ENCODE measurements at places on chromosomes 7 and 10. TPM values are rescaled to one million over a fixed set of nuclear protein-coding genes. Genes with fewer than 3 reads are reported as not detected.

The UNC5B gene
- total RNA-seq, result not detected

The SLC26A4 gene
- not detected for total RNA-seq

DNA sequence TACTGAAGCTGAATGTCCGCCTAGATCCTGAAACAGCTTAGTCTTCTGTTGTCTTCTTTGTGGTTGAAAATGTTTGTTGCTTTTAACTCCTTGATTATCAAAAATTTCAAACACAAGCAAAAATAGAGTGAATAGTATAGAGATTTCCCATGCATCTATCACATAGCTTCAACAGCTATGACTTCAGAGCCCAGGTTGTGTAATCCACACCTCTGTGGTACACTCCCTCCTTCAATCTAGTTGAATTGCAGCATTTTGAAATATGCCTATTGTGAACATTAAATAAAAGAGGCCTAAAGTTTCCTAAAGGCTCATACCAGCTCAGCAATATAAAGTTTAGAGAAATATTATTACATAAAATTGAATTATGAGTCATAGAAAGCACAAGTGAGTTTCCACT lies 204.7 kb upstream of the HDAC9 start:
- DNase-seq, result no peak

GRCh38 chr7:79298145-79298760 lies 155.2 kb downstream of the MAGI2 start:
- DNase-seq, result no peak

The LIPN gene
- total RNA-seq, result not detected

The WDR86 gene
- 7.0 TPM for total RNA-seq

DNA sequence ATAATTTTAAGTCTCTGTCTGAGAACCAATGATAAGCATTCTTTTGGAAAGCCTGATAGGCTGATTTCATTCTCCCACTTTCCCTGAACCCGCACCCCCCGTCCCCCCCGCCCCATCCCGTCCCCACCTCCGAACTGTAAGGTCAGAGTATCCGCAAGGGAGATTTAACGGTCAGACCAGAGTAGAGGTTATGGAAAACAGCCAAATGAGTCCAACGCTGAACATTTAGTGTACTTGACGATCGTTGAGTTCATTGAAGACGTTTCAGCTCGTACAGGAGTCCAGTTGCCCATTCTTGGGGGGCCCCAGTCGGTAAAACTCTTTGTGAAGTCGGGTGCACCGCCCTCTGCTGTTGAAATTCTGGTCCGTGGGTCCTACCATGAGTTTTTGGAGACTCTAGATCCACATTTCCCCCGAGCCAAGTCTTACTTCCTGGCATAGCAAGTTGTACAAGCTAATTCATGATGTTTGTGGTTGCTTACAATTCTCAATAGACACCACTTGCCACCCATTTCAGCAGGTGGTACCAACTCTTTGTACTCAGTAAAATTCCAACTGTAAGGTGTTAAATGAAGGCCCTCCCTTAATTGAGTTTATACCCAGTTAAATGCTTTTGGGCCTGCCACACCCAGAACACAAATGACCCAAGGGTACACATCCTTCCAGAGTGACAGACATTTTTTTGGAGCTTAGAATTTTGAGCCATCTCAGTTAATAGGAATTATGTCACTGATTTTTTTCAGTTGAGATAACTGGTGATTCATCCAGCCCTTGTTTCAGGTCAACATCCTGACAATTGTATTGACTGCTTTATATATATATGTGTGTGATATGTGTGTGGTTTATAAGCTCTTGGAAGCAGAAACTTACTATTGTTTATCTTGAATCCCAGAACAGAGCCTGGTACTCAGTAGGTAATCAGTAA lies 1.2 kb downstream of the MARCHF5 start:
- DNase-seq, result peak; percentile 39

GRCh38 chr10:112907893-112908292 lies 42.2 kb upstream of the TCF7L2 start:
- no peak for DNase-seq

GRCh38 chr10:33102071-33102470 lies 144.0 kb upstream of the ITGB1 start:
- no peak for DNase-seq

DNA sequence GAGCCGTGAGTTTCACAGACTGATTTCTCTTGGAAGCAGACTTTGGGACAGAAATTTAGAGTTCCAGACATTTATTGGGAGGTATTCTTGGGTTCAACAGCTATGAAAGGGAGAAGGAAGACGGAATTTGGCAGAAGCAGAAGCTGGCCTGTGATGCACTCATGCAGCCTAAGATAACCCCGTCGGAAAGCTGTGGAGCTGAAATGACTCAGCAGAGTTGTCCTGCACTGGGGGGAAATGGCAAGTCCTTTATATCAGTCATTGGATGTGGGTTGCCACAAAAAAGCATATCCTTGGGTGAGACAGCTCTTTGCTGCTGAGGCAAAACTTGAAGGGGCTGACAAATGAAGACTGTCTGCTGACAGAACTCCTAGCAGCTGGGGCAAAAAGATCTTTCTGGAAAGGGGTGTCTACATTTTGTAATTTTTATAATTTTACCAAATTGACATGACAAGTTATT lies 11.5 kb upstream of the MICU1 start:
- DNase-seq, result no peak

DNA sequence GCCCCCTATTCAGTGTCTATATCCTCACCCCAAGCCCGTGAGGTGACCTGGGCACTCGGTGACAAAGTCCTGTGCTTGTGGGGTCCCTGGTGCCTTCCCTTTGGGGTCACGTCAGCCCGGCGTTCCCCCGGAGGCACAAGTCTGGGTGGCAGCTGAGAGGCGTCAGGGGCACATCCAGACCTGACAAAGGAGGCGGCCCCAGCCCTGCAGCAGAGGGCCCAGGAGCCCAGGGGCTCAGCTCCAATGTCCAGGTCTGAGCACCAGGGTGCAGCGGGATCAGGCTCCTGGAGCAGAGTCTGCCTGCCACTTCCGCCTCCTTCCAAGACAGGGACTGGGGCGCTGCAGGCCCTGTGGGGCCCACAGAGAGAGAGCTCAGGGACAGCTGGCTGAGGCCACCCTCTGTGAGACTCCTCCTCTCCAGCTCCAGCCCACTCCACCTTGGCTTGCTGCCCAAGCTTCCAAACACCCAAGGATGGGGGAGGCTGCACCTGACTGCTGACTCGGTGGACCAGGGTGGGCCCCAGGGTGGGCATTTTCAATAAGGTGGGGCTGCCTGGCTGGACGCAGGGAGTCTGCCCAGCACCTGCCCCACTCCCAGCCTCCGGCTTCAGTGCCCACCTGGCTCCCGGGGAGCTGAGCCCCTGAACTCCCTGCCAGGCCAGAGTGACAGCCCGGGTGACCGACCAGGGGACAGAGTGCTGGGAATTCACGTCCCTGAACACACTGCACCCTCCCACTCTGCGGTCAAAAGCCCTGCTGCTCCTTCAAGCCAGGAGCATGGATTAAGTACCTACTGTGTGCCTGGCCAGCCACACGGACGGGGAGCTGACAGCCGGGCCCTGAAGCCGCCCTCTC lies 1.0 kb upstream of the KNDC1 start:
- DNase-seq, result no peak

DNA sequence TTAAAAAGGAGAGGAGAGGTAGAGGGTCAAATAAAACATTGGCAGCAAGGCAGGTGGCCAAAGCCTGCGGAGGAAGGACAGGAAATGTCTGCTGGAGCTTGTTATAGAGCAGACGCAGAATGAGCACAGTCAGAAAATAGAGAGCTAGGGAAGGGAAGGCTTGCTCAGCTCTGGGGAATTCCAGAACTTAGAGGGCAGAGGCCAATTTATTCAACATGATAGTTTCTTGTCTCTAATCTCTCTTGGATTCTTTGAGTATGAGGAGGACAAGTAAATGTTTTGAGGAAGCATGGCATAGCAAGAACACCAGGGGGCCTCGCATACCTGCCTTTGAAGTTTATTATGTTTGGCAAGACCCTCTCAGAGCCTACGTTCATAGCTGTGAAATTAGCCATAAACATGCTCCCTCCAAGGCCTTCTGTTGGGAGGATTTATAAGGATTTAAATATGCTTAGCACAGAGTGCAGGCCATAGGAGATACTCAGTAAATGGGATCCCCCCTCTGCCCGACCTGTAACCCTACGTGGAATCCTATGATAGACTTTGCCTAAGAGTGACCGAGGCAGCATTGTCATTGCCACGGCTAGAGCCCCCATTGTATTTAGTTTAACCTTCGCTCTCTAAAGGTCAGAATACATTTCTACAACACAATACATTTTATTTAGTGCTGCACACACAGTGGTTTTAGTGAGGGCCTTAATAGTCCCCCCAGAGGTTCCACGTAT lies 293.9 kb downstream of the CCDC3 start:
- no peak for DNase-seq

- DNase-seq, result no peak
Measured at GRCh38 chr7:104366390-104366789, 38.0 kb downstream of the LHFPL3 start.

GRCh38 chr7:4189131-4189570 lies 492.9 kb upstream of the FOXK1 start:
- DNase-seq, result no peak

The HSPA12A gene
- 0.64 TPM for total RNA-seq

The SHOC2 gene
- total RNA-seq, result 67.9 TPM

DNA sequence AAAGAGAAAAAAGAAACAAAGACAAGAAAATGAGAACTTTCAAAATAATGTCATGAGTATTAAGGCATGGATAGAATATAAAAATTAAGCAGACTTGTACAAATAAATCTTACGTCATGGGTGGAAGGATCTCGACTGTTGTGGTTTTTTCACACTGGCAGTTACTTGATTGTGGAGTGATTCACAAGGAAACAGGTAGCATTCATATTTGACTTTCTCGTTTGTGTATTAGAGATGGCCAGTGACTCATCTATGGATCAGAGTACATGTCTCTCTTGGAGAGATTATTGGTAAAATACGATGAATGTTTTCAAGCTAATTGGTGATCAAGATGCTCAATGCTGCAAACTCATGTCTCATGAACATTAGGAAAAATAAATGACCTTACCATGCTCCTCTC lies 564.3 kb downstream of the GATA3 start:
- DNase-seq, result no peak

DNA sequence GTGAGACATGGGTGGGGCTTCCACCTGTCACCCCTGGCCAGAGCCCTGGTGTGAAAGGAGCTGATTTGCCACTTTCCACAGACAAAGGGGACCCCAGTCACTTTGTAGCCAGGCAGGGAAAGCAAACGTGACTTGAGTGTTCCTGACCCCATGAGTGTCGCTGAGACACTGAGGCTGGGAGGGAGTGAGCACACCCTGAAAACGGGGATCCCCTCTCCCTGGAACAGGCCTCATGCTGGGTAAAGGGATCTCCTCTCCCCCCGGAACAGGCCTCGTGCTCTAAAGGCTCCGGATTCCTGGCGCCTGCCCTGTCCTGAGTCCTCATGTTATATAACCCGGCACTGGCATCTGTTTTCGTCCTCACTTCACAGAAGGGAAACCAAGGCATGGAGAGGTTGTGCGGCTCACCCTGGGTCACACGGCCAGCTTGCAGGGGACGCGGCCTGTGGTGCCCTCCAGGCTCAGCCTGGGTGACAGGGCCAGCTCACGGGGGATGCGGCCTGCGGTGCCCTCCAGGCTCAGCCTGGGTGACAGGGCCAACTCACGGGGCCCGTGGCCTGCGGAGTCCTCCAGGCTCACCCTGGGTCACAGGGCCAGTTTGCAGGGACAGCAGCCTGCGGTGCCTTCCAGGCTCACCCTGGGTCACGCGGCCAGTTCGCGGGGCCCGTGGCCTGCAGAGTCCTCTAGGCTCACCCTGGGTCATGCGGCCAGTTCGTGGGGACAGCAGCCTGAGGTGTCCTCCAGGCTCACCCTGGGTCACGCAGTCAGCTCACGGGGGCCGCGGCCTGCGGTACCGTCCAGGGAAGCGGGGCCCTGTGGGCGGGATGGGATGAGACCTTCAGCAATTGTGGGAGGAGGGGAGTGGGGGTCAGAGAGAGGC lies 104.7 kb downstream of the PDGFA start:
- no peak for DNase-seq

- DNase-seq, result no peak
Measured at GRCh38 chr10:123146894-123147634, 872 bp upstream of the HMX2 start.

DNA sequence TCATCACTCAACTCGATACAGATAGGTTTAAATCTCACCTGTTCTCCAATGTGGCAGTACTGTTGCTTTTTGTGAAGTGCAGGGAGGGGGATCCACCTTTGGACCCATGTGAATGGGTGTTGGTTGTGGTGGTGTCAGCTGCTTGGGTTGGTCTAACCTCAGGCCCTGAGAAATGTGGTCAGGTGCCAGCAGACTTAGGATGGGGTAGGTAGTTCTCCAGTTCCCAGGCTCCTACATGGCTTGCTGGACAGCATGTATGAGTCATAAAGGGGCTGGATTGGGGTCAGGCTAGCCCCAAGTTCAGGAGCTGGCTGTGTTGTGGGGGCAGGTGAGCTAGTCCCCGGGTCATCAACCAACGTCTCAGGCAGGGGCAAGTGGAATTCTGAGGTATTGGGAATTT lies 472.6 kb upstream of the CNTNAP2 start:
- DNase-seq, result no peak

- DNase-seq, result no peak
Measured at GRCh38 chr10:23146258-23146657, 45.9 kb upstream of the PTF1A start.

DNA sequence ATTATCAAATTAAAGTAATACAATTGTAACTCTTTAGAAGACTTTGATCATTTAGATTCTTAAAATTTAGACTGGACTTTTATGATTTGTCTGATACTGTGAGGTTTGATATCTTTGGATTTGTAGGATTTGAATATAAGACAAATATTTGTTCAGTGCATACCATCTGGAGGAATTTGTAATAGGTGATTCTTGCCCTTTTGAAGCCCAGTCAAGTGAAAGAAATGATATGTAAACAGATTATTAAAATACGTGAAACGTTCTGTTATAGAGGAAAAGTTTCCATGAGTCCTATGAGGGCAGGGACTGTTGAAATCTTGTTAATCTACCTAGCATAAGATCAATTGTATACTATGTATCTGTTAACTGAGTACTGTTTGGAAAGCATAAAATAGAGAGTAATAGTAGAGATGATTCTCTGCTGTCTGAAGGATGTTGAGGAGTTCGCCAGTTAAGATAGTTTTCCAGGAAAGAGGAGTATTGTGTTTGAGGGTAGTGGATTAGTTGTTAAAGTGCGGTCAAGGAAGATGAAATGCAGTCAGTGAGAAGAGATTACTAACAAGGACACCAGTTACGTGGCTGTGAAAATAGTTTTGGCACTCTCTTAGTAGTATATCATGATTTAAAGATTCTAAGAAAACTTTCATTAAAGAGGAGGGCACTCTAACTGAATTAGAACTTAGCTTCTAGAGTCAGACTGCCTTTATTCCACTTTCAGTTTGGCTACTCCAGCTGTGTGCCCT lies 14.4 kb downstream of the PDCD4 start:
- no peak for DNase-seq

GRCh38 chr7:154729056-154729455 lies 273.9 kb downstream of the PAXIP1 start:
- no peak for DNase-seq

The CCZ1 gene
- 74.8 TPM for total RNA-seq

The VWA2 gene
- not detected for total RNA-seq

GRCh38 chr10:101133489-101134298 lies 2.6 kb downstream of the TLX1 start:
- DNase-seq, result no peak

The MSMB gene
- total RNA-seq, result not detected

The EPDR1 gene
- 0.41 TPM for total RNA-seq

The FAM221A gene
- total RNA-seq, result 7.3 TPM

Data from CD4-positive, alpha-beta memory T cell (primary cell).